Activated naive CD8-positive, alpha-beta T cell treated with anti-CD3 and anti-CD28 coated beads, Interleukin-2, amount 10 ng/mL, durations not matched to agents 7 days and 5 days (primary cell): ENCODE measurements at places on chromosomes 7 and 10. TPM values are rescaled to one million over a fixed set of nuclear protein-coding genes. Genes with fewer than 3 reads are reported as not detected.

Gene MSMB
- total RNA-seq: not detected

Gene UBE2D1
- 10.9 TPM for total RNA-seq

Gene GPR15LG
- not detected for total RNA-seq

Gene TSPAN12
- total RNA-seq: not detected

Gene RBP4
- total RNA-seq: not detected

Gene CYP3A7
- not detected for total RNA-seq

Gene GNAT3
- not detected for total RNA-seq

Gene TAS2R60
- total RNA-seq: not detected

Gene PDZD7
- total RNA-seq: 1.4 TPM

Gene ANKRD2
- not detected for total RNA-seq

Gene TLX1
- total RNA-seq: not detected

Gene EVX1
- not detected for total RNA-seq

Gene BMS1
- 16.7 TPM for total RNA-seq

Gene THNSL1
- 4.7 TPM for total RNA-seq

Gene NRG3
- total RNA-seq: not detected

Gene SLC37A3
- total RNA-seq: 37.7 TPM

Gene FGFR2
- 0.89 TPM for total RNA-seq

Gene ZMIZ1
- total RNA-seq: 28.8 TPM

Gene AKR1B15
- not detected for total RNA-seq

Gene FRAT1
- total RNA-seq: 11.7 TPM

Gene SDK1
- 0.20 TPM for total RNA-seq

Gene C10orf95
- total RNA-seq: 0.54 TPM

Gene MYL10
- total RNA-seq: not detected

Gene GNGT1
- total RNA-seq: not detected

Gene COL17A1
- not detected for total RNA-seq

Gene RARRES2
- total RNA-seq: not detected

Gene ICA1
- 0.91 TPM for total RNA-seq

Gene ATP6V0A4
- not detected for total RNA-seq

Gene NEURL1
- 2.0 TPM for total RNA-seq

Gene EMX2
- total RNA-seq: not detected

Gene GFRA1
- not detected for total RNA-seq

Gene GIMAP4
- total RNA-seq: 288 TPM

Gene TMED4
- 94.3 TPM for total RNA-seq

Gene TEX36
- not detected for total RNA-seq

Gene LRRC72
- total RNA-seq: not detected

Gene ADRA2A
- total RNA-seq: not detected

Gene PRSS1
- not detected for total RNA-seq

Gene VSTM2A
- not detected for total RNA-seq

Gene RSPH10B
- total RNA-seq: not detected

Gene CFAP58
- total RNA-seq: 0.28 TPM

Gene TMEM168
- 20.7 TPM for total RNA-seq
